Stimulated activated CD4-positive, alpha-beta T cell treated with anti-CD3 and anti-CD28 coated beads, Interleukin-2, amount 100 ng/mL, for 48 hours (primary cell): ENCODE measurements at places on chromosomes 5 and 9.

DNA sequence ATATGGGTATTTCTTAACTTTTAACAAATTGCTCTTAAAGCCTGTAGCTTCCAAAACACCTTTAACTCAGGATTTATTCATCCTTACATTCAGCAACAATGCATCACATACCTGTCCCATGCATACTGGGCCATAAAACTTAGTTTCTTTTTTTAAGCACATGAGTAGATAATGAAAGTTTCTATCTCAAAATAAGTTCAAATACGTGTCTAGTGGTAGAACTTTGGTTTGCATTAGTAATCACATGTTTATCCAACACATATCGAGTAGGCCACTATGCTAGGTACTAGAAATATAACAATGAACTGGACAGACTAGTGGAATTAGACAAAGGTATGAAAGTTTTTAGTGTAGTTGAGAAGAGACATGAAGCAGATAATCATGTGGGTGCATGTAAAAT is 99.6 kb downstream of the DOCK2 start:
- no peak for DNase-seq

- no peak for DNase-seq
Observed at GRCh38 chr5:160547061-160547460, 125.4 kb downstream of the PTTG1 start.

GRCh38 chr5:143201589-143201988 is 201.9 kb downstream of the NR3C1 start:
- no peak for DNase-seq

DNA sequence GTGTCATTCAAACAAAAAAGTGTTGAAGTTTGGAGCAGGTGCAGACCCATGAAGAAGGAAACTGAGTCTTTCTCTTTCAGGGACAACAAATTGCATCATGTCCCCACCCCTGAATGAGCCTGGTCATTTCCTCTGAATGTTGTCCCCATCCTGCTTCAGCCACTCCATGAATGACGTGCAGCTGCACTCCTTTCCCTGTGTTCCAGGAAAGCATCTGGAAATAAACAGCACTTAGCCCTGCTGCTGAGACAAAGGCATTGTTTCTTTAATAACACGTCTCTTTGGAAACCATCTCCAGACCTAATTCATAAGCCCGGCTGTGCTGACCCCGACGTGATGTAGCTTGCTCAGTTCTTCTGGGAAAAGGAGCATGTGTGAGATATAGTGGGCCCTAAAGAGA is 682.3 kb downstream of the BRINP1 start:
- no peak for DNase-seq

DNA sequence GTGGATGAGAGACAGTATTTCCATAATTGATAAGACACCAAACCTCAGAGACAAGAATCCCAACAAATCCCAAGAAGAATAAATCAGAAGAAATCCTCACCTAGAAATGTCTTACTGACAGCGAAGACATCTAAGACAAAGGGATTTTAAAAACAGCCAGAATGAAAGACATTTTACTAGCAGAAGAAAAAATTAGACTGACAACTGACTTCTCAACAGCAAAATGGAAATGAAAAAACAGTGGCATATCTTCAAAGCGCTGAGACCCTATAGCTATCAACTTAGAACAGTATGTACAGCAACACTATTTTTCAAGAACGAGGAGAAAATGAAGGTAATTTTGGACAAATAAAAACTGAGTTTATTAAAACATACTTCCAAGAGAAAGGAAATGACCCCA is 16.3 kb downstream of the TTLL11 start:
- no peak for DNase-seq

- no peak for DNase-seq
Observed at GRCh38 chr5:115490596-115490995, 54.0 kb downstream of the FEM1C start.

DNA sequence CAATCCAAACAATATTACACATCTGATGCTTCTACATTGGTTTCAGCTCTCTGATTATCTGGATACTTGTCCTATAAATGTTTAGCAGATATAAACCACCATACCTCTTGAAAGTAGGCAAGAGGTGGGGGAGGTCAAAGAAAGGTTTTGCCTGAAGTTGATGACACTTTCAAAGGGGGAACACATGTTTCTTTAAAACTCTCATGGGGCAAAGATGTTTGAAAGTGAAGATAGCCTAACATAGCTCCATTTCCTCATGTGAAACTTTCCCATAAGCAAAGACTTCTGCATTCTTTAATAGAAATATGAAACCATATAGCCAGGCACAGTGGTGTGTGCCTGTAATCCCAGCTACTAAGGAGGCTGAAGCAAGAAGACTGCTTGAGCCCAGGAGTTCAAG is 62.1 kb downstream of the CETN3 start:
- no peak for DNase-seq

DNA sequence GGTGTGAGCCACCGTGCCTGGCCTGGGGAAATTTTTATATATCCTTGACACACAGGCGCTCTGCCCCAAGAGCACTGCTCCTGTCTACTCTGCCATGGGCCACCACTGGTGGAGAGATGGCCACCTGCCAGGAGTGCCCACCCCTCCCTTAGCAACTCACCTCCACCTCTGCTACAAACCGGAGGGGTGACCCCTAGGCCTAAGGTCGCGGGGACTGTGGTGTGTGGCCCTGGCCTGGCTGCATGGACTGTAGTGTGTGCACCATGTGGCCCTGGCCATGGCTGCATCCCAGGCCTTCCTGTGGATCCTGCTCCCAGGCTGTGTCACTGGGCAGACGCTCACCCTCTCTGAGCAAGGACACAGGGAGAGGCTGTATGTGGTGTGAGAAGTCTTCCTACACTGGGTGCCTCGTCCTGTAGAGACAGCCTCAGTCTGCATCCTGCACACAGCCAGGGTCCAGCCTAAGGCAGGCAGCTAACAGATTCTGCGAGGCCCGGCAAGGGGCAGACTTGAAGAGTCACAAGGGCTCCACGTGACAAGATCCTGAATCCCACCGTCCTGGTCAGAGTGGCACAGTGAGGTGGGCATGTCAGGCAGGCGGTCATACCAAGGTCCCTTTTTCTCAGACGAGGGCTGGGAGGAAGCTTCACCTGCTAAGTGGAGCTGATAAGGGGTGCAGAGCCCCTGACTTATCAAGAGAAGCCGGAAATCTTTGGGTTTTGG is 10.3 kb downstream of the NINJ1 start:
- DNase-seq = no peak

GRCh38 chr9:135798263-135798585 is 96.2 kb downstream of the KCNT1 start:
- no peak for DNase-seq

DNA sequence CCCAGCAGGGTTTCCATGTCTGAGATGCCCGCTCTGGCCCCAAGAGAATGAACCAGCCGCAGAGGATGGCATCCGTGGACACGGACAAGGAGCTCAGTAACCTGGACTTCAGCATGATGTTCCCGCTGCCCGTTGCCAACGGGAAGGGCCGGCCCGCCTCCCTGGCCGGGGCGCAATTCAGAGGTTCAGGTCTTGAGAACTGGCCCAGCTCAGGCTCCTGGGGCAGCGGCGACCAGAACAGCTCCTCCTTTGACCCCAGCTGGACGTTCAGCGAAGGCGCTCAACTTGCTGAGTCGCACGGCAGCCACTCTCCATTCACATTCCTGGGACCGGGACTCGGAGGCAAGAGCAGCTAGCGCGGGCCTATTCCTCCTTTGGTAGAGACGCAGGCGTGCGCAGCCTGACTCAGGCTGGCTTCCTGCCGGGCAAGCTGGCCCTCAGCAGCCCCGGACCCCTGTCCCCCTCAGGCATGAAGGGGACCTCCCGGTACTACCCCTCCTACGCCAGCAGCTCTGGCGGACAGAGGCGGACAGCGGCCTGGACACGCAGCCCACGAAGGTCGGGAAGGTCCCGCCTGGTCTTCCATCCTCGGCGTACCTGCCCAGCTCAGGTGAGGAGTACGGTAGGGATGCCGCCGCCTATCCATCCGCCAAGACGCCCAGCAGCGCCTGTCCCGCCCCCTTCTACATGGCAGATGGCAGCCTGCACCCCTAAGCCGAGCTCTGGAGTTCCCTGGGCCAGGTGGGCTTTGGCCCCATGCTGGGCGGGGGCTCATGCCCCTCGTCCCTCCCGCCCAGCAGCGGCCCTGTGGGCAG is 74.4 kb downstream of the INSL6 start:
- DNase-seq = no peak

- no peak for DNase-seq
Observed at GRCh38 chr5:34627794-34628193, 28.3 kb upstream of the RAI14 start.

DNA sequence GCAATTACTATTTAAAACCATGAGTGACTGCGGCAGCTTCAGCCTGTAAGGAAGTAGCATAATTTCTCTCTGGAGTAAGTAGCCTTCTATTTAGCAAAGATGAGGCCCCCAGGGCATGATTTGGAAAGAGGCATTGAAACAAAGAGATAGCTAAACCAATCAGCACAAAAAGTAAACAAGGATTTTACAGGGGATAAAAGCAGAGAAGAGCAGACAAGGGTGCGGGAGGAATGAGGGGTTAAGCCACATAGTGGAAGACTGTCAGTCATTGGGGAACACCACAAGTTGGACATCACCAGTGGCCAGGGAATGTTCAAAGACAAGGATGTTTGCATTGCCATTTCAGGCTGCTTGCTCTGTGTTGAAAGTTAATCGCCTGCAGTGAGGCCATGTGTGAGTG is 24.0 kb upstream of the C5orf63 start:
- no peak for DNase-seq

- no peak for DNase-seq
Observed at GRCh38 chr9:70347046-70347445, 67.4 kb downstream of the KLF9 start.

DNA sequence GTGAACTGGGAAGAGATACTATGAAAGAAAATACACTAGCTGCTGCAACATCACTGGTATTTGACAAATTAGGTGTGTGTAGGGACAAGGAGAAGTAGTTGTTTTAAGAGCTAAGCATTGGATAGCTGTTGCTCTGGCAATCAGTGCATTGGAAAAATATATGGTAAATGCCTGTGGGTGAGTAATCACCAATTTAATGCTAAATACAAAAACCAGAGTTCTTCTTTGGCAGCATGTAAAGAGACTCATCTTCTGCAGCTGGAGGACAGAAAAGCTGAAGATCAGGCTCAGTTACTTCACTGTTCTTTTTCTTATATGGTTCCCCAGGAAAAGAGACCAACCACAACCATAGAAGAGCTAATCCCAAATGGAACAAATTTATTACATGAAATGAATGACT is 201.8 kb upstream of the MPDZ start:
- no peak for DNase-seq

DNA sequence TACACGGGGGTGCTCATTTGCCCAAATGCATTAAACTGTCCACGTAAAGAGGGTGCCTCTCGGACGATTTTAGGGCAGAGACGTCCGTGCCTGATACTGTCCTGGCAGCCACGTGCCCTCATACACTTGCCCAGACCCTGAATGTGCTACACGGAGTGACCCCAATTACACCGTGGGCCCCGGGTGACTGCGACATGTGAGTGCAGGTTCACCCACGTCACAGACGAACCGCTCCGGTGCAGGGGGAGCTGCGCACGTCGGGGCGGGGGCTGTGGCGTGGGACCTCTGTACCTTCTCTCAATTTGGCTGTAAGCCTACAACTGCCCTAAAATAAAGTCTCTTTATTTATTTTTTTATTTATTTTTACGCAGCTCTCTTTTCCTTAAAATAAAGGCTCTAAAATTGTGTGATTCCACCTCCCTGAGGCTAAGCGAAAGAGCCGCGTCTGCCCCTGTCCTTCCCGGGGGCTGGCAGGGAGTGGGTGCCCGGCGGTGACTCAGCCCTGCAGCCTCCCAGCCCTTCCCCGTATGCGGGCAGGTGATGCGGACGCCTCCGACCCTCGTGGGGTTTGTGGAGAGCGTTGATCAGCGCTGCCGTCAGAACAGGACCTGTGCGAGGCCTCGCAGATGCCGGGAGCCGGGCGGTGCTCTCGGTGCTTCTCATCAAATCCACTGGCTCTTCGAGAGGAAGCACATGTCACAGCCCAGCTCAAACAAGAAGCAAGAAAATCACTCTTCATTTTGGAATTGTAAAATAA is 9.2 kb upstream of the EGFL7 start:
- no peak for DNase-seq

DNA sequence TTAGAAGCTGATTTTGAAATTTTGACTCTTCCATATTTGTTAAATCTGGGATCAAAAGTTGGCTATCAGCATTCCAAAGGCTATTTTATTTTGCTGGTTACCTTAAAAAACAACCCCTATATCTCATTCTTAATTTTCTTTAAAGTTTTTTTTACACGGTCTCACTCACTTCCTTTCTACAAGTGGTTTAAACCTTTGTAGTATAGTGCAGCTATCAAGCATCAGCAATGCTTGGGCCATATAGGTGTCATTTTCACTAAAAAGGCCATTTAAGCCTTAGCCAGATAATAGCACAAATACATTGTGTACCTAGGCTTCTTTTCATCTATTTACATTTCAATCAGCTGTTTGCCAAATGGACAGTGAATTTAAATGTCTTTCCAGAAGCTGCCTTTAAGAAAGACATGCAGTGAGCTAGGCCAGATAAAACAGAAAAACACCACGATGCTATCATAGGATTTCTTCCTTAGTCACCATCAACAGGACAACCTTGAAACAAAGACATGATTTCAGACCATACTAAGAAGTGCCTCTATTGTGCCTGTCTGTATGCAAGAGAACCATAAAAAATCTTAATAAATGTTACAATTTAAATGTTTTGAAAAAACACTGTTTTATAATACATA is 104.2 kb downstream of the RAPGEF6 start:
- DNase-seq = no peak

DNA sequence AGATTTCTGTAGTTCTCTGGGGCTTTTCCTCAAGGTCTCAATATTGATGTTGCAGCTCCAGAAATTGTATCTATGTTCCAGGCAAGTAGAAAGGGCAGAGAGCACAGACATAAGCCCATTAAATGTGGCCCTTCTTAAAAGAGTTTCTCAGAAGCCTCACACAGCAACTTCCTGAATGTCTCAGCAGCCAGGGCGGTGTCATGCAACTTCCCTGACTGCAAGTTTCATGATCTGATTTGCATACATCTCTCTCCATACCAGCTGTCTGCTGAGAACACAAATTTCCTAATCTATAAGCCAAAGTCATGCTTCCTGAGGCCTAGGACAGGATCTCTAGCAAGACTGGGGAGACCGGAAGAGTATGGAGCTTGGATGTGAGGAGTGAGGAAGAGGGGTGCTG is 13.0 kb downstream of the RGS7BP start:
- DNase-seq = no peak

- peak; percentile 17 for DNase-seq
Observed at GRCh38 chr9:37801287-37801850, 772 bp downstream of the DCAF10 start.

GRCh38 chr9:110126499-110126941 is 81.4 kb downstream of the C9orf152 start:
- no peak for DNase-seq

DNA sequence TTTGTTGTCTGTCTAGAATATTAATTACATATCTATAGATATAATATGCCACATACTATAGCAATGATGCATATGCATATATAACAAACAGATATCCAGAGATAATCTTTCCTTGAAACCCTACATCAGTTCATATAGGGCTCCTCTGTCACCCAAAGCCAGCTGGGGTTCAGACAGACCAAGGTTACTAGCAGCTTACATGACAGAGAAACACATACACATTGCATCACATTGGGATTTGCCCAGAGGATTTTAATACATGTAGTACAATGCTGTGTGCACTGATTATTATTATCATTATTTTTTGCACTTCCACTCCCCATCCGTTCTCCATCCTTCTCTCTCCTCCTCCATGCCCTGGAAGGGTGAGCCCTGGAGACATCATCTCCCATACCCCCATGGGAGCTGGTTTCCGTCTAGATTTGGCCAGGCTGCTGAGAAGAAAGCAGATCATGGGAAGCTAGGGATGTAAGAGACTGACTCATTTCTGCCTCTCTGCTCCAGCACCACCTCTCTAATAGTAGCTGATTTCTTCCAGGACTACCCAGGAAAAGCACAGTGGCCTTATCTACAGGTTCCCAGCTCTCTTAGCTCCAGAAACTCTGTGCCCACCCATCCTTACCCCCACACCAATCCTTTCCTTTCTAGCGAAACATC is 23.3 kb downstream of the FST start:
- no peak for DNase-seq
